ENCODE measurements at places on chromosomes 1 and 21.

DNA sequence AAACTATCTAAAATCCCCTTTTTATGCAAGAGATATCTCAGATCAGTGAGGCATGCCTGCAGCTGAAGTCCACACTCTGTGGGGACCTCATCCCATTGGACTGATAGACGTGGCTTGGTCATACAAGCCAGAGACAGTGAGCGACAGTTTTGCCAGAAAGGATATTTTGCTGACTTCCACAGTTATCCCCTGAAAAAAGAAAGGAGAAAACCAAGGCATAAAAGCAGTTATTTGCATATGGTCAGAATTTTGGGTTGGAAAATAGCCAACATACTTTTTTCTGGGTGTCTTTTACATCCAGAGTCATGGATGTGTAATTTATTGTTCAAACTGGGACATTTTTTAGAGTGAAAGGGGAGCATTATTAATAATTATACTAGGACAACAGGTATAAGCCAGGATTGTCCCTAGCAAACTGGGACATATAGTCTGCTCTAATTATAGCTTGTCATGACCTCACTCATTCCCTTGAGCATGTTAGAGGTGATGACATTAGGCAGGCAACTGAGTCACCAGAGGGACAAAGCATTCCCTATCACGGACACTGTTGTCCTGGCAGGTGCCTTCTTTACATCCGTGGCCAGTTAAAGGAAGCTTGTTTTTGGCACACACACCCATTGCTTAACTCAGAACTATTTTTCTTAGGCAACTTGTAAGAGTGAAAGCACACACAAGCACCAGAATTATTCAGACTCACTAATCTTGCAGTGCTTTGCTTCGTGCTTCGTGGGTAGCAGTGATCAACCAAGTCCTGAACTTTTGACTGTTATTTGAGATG is 65.5 kb downstream of the PRRX1 start:
- DNase-seq: no peak

GRCh38 chr1:103459346-103459745 is 66.2 kb upstream of the RNPC3 start:
- DNase-seq: no peak

DNA sequence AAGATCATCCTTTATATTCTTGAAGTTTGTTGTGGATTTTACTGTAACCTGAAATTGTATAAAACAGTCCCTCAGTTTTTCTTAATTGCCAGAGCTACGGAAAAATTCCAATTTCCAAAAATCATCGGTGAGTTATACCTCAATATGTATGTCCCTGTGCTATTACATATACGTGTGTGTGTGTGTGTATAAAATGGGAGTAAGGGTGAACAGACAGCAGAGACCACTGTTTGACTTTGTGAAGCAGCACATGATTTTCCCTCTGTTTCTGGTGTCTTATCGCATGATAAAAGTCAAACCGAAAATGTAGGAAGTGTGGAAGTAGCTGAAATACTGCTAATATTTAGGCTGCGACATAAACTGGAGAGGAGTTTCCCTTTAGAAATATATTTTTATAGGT is 1.2 kb downstream of the OR2T1 start:
- no peak for DNase-seq

DNA sequence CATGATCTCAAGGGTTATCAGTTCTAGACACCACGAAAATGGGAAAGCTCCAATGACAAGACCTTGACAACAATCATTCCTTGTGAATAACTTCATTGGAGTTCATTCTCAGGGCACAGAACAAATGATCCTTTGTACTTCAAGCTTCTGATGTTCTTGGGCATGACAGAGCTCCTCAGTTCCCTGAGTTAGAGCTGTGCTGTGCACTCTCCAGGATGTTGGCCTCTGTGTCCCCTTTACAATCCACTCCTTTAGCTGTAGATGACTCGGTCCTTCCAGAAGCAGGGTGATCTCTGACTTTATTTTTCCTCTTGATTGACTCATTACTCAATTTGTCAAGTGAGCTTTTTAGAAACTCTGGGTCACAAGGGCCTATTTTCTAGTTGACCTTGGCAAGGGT is 3.9 kb upstream of the FAM78B start:
- no peak for DNase-seq

DNA sequence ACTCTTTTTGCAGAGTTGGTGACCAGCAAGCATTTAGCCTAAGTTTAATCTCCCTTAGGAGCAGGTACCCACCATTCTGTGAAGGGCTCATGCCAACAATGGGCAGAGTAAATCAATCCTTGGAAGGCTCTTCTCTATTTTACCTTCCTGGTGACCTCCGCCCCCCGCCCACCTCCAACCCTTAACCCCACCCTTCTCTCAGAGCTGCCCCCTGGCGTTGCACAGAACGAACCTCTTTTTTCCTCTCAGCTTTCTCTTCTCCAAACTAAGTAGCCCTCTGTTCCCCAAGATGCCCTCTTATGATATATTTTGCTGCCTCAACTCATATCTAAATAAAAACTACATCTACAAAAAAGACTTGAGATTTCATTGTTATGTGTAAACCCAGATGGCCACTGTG is 186.8 kb downstream of the SEC16B start:
- DNase-seq: peak; percentile 6

- peak; percentile 12 for DNase-seq
Measured at GRCh38 chr1:17392199-17392740, 20.3 kb downstream of the PADI6 start.

DNA sequence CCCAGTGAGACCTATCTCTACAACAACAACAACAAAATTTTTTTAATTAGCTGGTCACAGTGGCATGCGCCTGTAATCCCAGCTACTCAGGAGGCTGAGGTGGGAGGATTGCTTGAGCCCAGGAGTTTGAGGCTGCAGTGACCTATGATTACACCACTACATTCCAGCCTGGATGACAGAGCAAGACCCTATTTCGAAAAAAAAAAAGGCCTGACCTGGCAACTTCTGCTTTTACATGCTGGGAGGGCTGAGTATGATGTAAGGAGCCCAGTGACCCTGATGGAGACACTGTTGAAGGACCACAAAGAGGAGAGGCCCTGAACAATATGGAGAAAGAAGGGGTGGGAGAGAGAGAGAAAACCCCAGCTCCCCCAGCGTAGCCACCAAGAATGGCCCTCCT is 9.2 kb upstream of the VPS26C start:
- peak; percentile 50 for DNase-seq

DNA sequence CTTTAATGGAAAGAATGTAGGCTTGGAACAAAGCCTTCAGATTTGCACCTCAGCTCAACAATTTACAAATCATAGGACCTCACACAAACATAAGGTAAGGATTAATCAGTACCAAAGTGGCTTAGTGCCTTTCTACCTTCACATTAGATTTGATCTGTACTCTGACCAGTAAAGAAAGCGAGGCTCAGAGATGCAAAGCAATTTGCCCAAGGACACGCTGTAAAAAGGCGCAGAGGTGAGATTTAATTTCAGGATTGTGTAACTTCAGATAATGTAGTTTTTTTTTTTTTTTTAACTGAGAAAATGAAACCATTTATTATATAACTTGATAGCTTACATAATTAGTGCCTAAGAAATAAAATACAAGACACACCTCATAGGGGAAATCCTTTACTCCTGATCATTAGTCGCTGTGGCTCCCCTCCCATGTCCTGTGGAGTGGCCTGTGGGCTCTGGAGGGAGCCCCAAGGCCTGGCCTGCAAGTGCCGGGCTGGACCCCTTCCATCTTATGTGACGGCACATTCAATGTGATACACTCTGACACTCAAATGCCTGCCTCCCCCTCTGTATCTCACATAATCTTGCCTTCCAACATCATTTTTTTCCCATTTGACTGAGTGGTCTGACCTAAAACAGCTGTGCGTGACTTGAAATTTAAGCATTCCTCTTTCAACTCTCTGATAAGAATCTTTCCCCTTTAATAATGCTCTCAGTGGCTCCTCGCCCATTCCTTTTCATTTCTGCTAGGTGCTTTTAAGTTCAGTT is 426.5 kb upstream of the DAB1 start:
- no peak for DNase-seq

DNA sequence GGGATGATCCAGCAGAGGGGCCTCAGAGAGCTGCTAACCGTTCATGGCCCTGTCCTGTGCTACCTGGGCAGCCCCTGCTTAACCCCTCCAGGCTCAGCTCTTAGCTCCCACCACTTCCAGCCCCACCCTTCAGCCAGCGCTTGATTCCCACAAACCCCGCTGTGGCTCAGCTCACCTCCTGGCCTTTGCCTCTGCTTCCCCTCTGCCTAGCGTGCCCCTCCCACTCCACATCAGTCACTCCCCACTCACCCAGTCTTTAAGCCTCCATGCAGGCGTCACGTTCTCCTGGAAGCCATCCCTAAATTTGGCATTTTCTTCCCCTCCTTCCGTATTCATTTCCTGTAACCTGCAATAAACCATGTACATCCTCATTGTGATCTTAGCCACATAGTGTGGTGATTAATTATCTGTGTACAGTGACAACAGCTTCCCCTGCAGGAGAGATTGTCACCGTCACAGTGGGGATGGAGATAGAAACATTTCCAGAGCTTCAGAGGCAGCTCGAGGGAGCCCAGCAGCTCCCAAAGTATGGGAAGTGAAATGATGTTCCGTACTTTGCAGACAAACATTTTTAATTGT is 65.5 kb downstream of the EPHB2 start:
- peak; percentile 36 for DNase-seq

DNA sequence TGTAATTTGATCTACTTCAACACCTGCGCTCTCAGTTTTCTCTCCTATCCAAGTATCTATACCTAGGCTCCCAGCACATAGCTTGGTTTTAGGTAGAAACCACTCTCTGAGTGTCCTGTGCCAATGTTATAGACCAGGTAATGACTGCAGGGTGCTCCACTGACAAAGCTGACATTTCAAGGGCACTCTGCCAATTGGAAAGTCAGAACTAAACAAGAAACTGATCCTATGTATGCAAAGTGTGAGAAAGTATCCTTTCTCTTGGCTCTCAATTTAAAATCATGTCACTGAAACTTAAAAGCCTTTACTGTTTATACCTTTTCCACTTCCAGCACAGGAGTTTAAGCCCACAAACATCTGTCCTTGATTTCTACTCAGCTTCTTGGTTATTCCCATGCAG is 45.0 kb upstream of the AIM2 start:
- no peak for DNase-seq

DNA sequence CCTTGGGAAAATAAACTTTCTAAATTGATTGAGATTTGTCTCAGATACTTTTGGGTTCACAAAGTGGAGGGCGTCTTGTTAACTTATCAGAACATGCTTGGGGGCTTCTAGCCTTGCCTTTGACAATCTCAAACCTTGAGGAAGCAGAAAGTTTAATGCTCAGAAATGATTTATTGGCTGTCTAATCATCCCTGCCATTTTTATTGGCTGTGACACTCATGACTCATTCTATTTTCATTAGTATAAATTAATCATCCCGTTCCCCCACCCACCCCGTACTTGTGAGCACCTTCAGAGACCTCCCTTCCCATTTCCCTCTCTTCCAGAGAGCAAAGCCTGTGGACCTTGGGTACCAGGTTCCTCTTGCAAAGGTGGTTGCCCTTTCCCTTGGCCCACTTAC is 87.1 kb downstream of the FGGY start:
- DNase-seq: no peak

DNA sequence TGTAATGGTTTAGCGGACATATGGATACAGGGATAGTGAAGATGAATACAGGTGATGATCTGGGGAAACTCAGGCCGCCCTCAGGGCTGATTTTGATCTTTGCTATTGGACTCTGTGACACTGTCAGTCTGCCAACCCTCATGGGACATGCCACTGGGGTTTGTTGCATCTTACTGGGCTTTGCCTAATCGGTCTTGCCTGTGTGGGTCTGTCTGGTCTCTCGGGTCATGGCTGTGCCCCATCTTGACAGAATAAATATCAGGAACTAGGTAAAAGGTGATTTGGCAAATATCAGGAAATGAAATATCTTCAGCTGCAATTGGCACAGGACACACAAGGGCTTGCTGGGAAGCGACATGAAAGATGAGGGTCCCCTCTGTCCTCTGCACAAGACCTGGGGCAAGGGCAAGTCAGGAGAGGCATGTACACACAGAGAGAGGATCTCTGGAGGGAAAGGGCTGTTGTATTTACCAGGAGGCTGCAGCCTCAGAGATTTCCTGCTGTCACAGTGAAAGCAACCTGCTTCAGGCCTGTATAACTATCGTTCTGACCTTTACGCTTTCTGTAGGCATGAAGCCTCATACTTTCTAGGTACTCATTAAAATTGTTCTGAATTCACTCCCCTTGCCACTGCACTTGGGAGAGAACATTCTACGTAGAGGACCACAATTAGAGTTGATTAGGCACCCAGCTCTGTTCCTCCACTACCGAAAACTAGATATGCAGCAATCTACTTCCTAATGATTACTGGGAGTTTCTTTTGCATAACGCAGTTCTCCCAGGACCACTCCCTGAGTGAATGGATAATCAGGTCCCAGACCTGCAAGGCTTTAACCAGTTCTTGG is 52.0 kb upstream of the GADD45A start:
- DNase-seq: no peak

DNA sequence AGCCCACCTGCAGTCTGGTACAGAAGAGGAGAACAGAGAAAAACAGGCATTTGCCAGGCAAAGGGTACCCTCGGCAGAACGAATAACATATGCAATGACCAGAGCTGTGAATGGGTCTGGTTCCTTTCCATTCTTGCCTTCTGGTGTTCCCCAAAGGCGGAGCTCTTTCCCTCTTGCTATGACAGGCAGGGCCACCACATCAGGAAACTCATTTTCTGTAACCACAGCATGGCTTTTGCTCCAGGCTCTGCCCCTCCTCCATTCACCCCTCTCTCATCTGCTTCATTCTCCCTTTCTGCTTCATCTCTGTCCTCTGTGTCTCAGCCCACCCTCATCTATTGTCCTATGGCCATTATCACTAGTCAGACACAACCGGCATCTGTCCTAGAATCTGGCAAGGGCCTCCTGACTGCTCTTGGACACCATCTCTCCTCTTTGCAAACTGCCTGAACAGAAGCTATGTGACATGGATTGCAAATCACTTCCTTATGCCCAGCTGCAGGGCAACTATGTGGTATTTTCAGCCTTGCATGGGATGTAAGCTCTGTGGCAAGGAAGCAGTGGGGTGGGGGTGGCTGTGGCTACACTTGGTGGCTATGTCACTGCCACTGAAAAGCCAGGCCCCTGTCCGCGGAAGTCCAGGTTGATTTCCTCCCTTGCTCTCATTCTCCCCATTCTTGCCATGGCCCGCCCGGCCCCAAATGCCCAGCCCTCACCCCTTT is 78.8 kb upstream of the ABCD3 start:
- DNase-seq: peak; percentile 49

GRCh38 chr1:110338309-110338885 is 780 bp upstream of the RBM15 start:
- peak; percentile 96 for DNase-seq

- DNase-seq: no peak
Measured at GRCh38 chr1:198577444-198577843, 37.0 kb upstream of the ATP6V1G3 start.

GRCh38 chr21:43006874-43007208 is 32.5 kb downstream of the PKNOX1 start:
- DNase-seq: no peak

- no peak for DNase-seq
Measured at GRCh38 chr1:228927946-228928898, 192.9 kb downstream of the RHOU start.

- no peak for DNase-seq
Measured at GRCh38 chr1:180898441-180899219, 14.1 kb upstream of the KIAA1614 start.

All from suppressor macrophage (primary cell).